Kidney epithelial cell (primary cell): ENCODE measurements at places on chromosomes 3 and 15.

GRCh38 chr15:43317566-43318184 lies 12.7 kb downstream of the LCMT2 start:
- peak; percentile 34 for DNase-seq

DNA sequence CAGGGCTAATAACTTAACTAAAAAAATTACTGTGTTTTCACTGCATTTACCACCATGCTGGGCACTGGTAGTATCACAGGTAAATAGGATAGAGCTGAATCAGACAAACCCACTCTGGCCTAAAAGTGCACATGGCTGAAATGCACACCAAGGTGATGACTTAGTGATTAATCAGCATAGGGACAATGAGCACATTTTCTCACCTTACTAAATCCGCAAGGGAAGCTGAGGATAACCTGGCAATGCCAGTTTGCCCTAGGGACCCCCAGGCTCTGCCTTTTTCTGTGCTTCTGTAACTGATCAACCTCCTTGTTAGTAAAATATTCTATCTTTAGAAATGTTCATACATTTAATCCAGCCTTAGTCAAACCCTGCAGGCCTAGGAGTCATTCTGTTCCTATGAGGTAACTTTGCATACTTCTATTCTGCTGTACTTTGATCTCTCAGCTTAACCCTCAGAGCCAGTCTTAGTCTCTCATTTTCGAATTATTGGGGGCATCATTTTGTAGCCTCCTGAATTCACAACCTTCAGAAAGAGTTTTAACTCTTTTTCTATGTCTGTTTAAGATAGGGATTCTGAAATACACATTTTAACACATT lies 562.9 kb upstream of the KCNMB2 start:
- peak; percentile 23 for DNase-seq

DNA sequence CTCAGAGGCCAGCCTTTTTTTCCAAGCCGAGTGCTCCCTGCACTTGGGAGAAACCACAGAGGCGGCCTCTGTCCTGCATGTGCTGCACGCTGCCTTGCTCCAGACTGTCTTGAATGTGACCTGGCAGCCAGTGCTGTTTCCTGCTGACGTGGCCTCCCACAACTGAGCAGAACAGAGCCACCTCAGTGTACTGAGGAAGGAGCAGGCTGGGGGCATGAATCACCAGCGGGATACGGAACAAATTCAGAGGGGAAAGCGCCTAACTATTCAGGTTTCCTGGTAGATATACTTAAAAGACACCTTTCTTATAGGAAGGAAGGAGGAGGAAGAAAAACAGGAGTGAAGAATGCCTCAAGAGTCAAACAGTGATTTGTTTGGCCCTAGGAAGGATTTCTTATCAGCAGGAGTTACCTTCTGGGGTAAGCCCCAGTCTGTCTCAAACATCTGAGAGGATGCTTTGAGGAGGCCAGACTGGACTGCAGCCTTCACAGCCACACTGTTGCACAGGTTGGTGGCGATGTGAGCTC lies 114.0 kb downstream of the FNDC3B start:
- DNase-seq, result peak; percentile 96

- DNase-seq, result no peak
Measured at GRCh38 chr3:107800710-107801109, 277.9 kb downstream of the BBX start.

- peak; percentile 51 for DNase-seq
Measured at GRCh38 chr3:176714034-176714433, 483.2 kb downstream of the TBL1XR1 start.

DNA sequence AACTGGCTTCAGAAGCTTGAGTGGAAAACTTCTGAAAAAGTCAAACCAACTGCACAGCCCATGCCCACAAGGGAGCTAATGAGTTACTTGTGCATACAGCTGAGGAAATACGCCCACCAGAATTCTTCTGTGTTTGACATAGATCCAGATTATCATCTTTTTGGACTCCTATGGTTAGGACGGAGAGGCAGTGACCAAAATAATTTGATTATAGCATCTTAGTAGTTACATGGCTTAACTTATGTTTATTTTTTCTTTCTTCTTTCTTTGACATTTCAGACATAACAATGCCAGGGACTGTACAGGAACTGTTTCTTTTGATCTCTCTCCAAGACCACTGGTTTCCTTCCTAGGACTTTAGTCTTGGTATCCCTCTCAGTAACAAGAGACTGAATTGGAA lies 246.1 kb upstream of the RASGRP1 start:
- DNase-seq, result no peak

DNA sequence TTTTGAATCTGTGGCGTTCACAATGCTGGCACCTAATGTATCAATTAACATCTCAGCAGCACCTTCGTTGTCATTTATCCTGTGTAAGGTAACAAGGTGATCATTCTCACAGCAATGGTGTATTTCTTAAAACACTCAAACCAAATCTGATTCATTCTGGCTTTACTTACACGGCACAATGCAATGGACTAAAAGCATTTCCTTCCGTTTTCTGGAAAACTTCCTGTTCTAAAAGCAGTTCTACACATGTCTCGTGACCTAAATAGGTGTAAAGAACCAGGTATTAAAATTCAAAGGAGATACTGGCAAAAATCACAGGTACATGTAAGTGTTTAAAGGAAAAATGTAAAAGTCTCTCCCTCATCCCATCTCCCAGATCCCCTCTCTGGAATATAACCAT lies 77.8 kb downstream of the BTD start:
- no peak for DNase-seq

DNA sequence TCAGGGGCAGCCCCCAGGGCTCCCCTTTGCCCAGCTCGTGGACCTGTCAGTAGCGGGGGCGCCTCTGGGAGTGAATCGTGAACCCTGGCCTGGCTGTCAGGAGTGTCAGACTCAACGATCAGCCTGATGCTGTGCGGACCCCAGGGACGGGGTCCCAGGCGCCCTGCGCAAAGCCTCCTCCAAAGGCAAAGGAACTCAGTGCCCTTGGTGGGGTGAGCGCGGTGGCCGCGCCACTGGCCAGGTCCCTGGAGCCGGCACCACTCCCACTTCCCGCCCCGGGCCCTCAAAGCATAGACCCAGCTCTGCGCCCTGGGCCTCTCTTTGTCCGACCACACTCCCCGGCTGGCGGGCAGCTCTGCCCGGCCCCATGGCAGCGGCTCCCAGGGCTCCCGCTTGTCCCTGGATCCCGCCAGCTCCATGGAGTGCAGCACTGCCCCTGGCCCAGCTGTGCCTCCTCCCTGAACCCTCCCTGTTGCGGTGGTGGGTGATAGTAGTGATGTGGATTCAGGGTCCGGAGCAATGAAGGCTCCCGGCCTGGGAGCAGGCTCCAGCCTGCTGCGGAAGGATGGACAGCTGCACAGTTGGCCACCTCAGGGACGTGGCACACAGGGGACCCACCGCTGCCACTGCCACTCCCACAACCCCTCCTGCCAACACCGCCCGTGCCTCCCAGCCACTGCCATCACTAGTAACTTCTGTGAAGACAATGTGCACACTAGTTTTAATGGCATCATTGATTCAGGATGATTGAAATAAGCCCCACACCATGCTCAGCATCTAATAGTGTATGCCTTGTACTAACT lies 263.8 kb downstream of the ZBBX start:
- no peak for DNase-seq

- DNase-seq, result no peak
Measured at GRCh38 chr3:121737644-121738043, 11.9 kb downstream of the GOLGB1 start.

DNA sequence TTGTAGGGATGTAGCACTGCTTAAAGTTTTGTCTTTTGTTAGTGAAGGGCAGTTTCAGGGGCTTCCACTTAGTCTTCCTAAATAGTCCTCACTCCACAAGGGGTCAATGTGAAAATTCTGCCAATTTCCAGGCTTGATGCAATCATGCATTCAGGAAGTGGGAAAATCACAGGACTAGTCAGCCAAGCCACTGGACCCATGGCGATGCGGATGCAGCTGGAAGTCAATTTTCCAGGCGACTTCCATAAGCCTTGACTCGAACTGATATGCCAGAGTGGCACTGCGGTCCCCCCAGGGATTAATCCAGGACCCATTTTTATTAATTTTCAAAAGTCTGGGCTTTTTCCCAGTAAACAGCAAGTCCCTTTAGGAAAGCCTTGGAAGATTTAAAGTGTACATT lies 26.1 kb downstream of the GBE1 start:
- DNase-seq, result no peak

GRCh38 chr3:136336329-136337100 lies 86.4 kb downstream of the PCCB start:
- DNase-seq, result no peak

GRCh38 chr3:62103531-62103930 lies 269.8 kb downstream of the FEZF2 start:
- no peak for DNase-seq

- no peak for DNase-seq
Measured at GRCh38 chr3:147736226-147736625, 327.1 kb downstream of the ZIC1 start.

GRCh38 chr3:37907906-37908305 lies 46.2 kb downstream of the CTDSPL start:
- no peak for DNase-seq

DNA sequence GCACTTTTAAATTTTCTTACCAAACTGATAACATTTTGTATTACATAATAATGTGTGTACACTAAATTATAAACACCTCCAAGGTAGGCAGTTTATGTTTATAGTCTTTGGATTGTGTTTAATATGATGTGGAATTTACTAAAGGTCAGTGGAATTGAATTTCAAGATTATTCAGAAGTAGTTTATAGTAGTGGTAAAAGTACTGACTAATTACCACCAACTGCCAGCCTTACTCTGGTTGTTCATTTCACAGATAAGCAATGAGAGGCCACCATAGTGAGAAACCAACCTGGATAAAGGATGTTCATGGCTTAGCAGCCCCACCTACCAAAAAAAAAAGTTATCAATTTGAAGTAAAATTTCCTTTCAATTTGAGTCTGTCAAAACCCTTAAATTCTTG lies 54.0 kb upstream of the EIF5A2 start:
- DNase-seq, result no peak

- DNase-seq, result no peak
Measured at GRCh38 chr3:195111319-195111705, 159.6 kb downstream of the XXYLT1 start.

- no peak for DNase-seq
Measured at GRCh38 chr15:58206151-58206550, 68.0 kb downstream of the AQP9 start.

DNA sequence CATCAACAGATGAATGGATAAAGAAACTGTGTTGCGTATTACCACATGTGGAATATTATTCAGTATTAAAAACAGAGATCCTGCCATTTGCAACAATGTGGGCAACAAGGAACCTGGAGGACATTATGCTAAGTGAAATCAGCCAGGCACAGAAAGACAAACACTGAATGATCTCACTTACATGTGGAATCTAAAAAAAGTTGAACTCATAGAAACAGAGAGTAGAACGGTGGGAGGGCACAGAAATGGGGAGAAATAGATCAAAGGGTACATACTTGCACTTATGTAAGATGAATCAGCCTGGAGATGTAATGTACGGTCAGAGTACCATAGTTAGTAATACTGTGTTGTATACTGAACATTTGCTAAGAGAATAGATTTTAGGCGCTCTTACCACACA lies 29.8 kb upstream of the MUC13 start:
- DNase-seq, result no peak

DNA sequence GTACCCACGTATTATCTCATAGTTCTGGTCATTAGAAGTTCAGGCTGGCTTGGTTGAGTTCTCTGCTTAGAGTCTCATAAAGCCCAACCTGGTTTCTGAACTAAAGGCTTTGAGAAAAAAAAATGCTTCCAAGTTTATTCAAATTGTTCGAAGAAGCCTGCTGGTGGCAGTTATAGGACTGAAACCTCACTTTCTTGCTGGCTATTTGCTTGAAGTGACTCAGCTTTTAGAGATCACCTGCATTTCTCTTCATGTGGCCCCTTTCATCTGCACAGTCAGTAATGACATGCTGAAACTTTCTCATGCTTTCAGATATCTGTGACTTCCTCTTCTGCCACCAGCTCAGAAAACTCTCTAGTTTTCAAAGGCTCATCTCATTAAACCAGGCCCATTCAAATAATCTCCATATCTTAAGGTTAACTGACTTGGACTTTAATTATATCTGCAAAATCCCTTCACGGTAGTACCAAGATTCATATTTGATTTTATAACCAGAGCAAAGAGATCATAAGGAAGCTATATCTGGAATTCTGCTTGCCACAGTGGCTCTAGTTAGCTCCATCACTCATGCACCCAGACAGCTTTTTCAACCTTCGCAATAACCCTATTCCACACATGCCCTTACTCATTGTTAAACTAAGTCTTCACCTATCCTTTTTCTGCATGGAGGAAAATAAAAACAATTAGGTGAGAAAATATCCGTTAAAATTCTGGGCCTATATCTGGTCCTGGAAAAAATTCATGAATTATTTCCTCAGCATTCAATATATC lies 433.8 kb upstream of the CBLB start:
- DNase-seq, result no peak

- no peak for DNase-seq
Measured at GRCh38 chr3:152491922-152492321, 223.2 kb downstream of the MBNL1 start.

DNA sequence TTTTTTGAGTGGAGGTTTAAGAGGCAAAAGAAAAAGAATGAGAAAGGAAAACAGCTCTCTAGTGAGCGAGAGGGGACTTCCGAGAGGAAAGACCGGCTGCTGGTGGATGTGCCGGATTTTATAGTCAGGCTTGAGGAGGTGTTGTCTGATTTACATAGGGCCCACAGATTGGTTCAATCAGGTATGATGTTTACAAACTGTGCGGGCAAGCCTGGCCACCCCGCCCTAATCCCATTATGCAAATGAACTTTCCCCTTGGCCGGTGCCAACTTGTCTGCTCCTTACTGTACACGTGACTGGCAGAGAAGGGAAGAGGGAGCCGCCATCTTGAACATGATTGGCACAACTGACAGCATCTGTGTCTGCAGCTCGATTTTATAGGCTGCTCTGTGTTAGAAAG lies 44.7 kb downstream of the FAM43A start:
- DNase-seq, result no peak

- DNase-seq, result no peak
Measured at GRCh38 chr3:146166415-146166821, 5.4 kb upstream of the PLOD2 start.

- no peak for DNase-seq
Measured at GRCh38 chr3:37546876-37547275, 314.8 kb upstream of the CTDSPL start.

- no peak for DNase-seq
Measured at GRCh38 chr15:58597943-58598828, 151.3 kb downstream of the ADAM10 start.

- DNase-seq, result no peak
Measured at GRCh38 chr3:31710123-31710803, 177.5 kb downstream of the STT3B start.
